NCI-H1930 (cell line): ENCODE measurements at places on chromosomes 12 and 14.

- no peak for DNase-seq
These were observed 20.0 kb downstream of the GAS2L3 start for GRCh38 chr12:100593490-100593889.

DNA sequence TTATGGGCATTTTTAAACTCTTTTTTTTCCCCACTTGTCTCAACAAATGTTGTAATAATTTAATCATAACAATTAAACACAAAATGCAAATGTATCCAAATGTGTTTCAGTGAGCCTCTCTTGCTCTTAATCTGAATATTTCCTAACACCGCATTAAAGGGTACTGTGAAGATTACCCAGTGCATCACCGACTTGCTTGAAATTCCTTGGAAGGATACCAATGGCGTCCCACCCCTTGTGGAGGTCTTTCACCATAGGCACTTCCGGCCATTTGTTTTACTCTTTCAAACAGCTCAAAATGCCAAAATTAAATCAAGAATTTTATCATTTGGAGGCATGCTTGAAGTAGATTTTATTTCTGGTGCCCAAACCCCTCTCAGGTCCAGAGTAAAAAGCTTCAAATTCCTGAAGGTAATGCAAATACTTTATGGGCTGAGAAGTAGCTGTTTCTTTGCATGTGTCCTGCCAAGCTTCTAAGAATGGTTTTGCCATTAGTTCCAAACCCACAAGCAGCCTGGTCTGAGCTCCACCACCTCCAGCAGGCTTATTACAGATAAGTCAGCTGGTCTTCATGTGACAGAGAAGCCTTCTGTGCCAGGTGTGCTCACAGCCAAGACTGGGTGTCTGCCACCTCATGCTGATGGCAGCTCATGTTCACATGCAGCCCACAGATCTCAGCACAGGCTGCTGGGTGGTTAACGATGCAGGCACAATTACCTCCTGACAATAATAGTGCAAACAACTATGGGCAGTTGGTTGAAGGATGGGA lies 16.4 kb upstream of the NUDT4 start:
- no peak for DNase-seq

DNA sequence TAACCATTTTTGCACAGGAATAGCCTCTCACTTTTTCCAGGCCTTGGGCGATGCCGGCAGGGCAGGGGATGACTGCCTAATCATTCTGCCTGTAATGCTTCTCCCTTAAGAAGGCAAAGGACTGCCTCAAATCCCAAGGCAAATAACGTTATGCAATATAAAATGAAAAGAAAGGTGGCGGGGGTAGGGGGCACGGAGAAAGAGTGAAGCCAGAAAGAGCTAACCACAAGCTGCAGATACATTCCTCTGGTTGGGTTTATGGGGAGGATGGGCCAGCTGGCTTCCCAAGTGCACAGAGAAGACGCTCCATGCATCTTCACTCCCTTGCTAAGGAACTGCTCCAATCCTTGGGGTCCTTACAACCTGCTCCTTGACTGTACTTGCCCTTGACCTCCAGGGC lies 229.5 kb downstream of the FOXN3 start:
- no peak for DNase-seq

DNA sequence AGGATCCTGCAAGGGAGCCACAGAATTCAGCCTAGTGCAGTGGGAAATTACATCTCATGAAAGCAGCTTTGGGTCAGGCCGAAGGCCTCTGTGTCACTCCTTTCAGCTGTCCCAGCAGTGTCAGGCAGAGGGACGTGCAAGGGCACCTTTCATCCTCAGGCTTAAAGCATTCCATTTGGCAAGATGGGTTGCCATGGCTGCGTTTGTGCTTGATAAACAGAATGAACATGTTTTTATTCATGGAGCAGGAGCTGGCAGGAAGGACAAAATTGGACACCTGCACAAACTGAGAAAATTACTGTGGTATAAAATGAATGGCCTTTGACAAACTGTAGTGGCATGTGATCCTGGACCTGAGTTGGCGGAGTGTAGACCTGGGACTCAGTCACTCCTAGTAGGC lies 29.4 kb downstream of the ACAD10 start:
- DNase-seq, result peak; percentile 41

GRCh38 chr12:120132863-120133385 lies 16.4 kb upstream of the RAB35 start:
- DNase-seq, result no peak

GRCh38 chr12:107931761-107932160 lies 157.3 kb downstream of the ASCL4 start:
- DNase-seq, result no peak

DNA sequence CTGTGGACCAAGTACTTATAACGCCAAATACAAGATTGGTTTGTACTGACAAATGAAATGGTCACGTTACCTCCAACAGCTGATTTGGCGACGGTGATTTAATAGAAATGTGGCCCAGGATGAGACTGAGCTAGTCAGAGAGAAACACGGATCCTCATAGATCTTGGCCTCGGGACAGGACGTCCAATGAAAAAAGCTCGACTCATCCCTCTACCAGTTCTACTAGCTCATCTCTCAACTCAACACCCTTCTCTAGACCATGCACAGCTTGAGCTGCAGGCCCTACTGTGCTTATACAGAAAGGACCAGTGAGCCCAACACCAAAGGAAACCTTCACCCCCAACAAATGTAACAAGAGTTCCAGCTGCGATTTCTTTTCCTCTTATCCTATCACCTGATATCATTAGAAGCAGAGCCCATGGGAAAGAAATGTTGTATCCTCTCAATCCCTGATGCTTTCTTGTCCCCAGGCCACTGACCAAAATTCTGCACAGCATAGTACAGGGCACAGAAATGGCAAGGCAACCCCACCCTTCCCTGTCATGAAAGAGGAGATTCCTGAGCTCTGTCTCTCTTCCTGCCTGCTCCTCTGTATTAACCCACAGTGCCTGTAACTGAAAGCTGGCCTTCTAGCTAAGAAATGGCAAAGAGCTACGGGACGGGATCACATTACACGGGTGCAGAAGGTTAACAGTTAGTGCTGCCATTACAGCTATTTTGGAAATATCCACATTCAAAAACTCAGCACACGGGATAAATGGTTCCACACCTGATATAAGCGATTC lies 39.2 kb downstream of the DICER1 start:
- no peak for DNase-seq
